ENCODE measurements at places on chromosomes 1 and 21.

GRCh38 chr1:153597206-153597605, 15.7 kb downstream of the S100A16 start:
- no peak for DNase-seq
- no peaks in the 10 kb centered on the region for H3K36me3 ChIP-seq
- no peak overlapping the region for H3K27ac ChIP-seq

DNA sequence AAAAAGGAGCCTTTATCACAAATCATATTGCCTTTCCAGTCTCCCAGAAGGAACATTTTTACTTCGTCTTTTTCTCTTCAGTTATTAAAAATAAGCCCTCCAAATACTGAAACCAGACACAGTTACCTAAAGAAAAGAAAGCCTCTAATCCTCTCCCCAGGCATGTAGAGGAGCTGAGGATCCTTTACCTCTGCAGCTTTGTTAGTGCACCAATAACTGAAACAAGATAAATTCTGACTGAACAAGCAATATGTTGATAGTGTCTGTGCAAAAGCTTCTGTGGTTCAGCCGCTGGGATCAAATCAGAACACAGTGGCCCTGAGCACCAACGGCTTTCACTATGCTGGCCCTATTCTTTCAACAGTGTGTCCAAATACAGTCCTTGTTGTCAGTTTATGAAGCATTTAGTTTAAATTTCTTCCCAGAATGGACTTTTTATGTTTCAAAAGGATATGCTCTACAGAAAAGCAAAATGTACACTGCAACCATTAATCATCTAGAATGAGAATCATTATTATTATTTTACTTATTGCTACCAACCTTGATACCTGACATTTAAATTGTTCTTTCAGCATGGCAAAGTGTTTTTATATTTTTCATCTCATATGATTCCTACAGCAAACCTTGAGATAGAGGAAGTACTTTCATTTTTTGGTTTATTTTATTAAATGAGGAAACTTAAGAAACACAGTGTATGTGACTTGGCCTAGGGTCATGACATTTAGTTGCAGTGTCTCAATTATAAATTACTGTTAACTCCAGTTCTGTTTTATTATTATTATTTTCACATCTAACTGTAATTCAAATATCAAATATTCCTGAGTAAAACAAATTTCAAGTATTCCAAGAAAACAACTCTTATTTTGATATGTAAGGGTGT, 217.9 kb downstream of the NEGR1 start:
- no peak overlapping the region for H3K4me3 ChIP-seq
- no peaks in the 10 kb centered on the region for H3K27me3 ChIP-seq
- H3K4me1 ChIP-seq = no peaks in the 10 kb centered on the region
- no peaks in the 10 kb centered on the region for H3K36me3 ChIP-seq

GRCh38 chr1:67298762-67299161, 8.9 kb upstream of the IL12RB2 start:
- no peak for DNase-seq
- H3K36me3 ChIP-seq = peaks cover 6% of the 10 kb centered on the region
- peaks cover 47% of the 10 kb centered on the region for H3K4me1 ChIP-seq
- no peak overlapping the region for H3K4me3 ChIP-seq
- no peaks in the 10 kb centered on the region for H3K27me3 ChIP-seq

GRCh38 chr1:235741294-235741693, 91.7 kb upstream of the GNG4 start:
- H3K27ac ChIP-seq = no peak overlapping the region
- no peak for DNase-seq
- H3K27me3 ChIP-seq = no peaks in the 10 kb centered on the region
- no peaks in the 10 kb centered on the region for H3K4me1 ChIP-seq

DNA sequence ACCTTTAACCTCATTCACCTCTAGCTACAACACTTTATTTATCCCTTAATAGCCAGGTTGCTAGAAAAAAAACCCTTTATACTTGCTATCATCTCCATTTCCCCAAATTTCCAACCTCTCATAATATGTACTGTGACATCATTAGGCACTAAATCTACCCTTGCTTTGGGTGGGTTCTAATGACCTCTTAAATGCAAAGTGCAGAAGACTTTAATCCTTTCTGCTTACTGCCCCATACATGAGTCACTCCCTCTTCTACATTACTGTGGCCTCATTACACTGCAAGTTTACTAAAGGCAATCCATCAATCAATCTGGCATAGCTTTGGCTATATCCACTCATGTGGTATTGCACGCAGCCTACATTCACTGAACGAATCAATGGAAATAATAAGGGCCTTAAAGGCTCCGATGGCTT, 353.3 kb downstream of the SMYD3 start:
- no peak overlapping the region for H3K4me3 ChIP-seq
- no peak for DNase-seq
- no peaks in the 10 kb centered on the region for H3K27me3 ChIP-seq
- peaks cover 2% of the 10 kb centered on the region for H3K36me3 ChIP-seq
- no peaks in the 10 kb centered on the region for H3K4me1 ChIP-seq

- H3K4me3 ChIP-seq = no peak overlapping the region
- H3K36me3 ChIP-seq = no peaks in the 10 kb centered on the region
- peaks cover 25% of the 10 kb centered on the region for H3K27me3 ChIP-seq
- no peak overlapping the region for H3K27ac ChIP-seq
Observed at GRCh38 chr1:44168520-44169098, 27.2 kb upstream of the KLF18 start.

DNA sequence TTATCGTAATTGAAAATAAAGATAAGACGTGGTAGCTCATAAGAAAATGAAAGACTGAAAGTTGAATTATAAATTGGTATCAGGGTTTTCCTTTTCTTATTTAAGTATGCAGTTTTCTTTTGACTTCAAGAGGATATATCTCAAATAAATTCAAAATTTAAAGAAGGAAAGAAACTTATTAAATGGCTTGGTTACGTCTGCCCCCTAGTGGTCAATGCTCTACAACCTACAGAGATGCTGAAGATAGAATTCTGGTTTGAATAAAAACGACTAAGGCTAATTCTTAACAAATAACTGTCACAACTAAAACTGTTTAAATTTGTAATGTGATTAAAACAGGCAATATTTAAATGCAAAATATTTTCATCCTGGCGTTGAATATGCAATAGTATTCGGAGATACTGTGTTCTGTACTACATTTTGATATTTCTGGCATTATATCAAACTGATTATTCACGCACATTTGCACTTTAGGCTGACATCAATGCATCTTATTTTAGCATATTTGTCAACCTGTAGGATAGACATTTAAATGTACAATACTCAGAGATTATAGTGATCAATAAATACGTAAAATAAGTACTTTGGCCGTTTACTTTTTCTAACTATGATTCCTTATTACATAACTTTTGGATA, 26.8 kb downstream of the IFI44 start:
- H3K27me3 ChIP-seq = peaks cover 4% of the 10 kb centered on the region
- DNase-seq = peak; percentile 67
- peaks cover 1% of the 10 kb centered on the region for H3K36me3 ChIP-seq
- H3K4me1 ChIP-seq = peaks cover 19% of the 10 kb centered on the region
- H3K27ac ChIP-seq = no peak overlapping the region
- H3K4me3 ChIP-seq = no peak overlapping the region

- peaks cover 94% of the 10 kb centered on the region for H3K27me3 ChIP-seq
- peaks cover 11% of the 10 kb centered on the region for H3K4me1 ChIP-seq
- H3K4me3 ChIP-seq = no peak overlapping the region
- DNase-seq = no peak
- H3K36me3 ChIP-seq = no peaks in the 10 kb centered on the region
- no peak overlapping the region for H3K27ac ChIP-seq
Observed at GRCh38 chr1:997993-998744, 1.7 kb downstream of the HES4 start.

DNA sequence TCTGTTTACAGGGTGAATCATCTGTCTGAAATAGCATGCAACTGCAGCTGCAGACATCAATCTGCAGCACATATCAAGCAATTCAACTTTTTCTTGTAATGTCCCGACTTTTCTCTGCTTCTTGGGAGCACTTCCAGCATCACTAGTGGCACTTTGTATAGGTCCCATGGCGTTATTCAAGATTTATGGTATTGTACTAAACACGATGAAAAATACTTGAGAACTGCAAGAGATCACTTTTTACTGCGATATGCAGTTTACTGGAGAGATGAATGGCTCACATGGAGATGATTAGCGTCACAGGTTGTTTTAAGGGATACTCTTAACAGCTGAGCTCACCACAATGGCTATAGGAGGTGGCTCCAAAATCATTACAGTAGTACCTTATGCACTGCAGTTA, 7.2 kb upstream of the SCMH1 start:
- no peak for DNase-seq
- H3K27me3 ChIP-seq = peaks cover 23% of the 10 kb centered on the region
- peaks cover 16% of the 10 kb centered on the region for H3K4me1 ChIP-seq
- no peak overlapping the region for H3K27ac ChIP-seq
- no peaks in the 10 kb centered on the region for H3K36me3 ChIP-seq

GRCh38 chr1:29033829-29034466, 89.8 kb downstream of the TMEM200B start:
- no peaks in the 10 kb centered on the region for H3K27me3 ChIP-seq
- DNase-seq = no peak
- H3K4me1 ChIP-seq = peaks cover 3% of the 10 kb centered on the region
- no peak overlapping the region for H3K27ac ChIP-seq

GRCh38 chr1:185393815-185394214, 76.8 kb upstream of the IVNS1ABP start:
- no peak for DNase-seq
- H3K27me3 ChIP-seq = no peaks in the 10 kb centered on the region
- no peaks in the 10 kb centered on the region for H3K4me1 ChIP-seq
- H3K27ac ChIP-seq = no peak overlapping the region

DNA sequence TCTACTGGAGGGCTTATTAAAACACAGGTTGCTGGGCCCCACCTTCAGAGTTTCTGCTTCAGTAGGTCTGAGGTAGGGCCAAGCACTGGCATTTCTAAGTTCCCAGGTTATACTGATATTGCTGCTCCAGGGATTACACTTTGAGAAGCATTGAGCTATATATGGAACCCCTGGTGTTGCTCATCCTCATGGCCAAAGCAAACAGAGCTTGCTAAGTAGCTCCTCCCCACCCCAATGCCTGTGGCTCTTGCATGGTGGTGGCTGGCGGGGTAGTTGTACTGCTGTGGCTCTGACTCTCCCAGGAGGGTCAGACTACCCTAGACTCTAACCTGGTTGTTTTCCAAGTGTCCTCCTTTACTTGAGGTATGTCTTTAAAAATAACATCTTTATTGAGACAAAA, 143.6 kb downstream of the SPATA46 start:
- no peaks in the 10 kb centered on the region for H3K4me1 ChIP-seq
- DNase-seq = no peak
- no peak overlapping the region for H3K4me3 ChIP-seq
- H3K27me3 ChIP-seq = peaks cover 14% of the 10 kb centered on the region
- H3K36me3 ChIP-seq = no peaks in the 10 kb centered on the region

DNA sequence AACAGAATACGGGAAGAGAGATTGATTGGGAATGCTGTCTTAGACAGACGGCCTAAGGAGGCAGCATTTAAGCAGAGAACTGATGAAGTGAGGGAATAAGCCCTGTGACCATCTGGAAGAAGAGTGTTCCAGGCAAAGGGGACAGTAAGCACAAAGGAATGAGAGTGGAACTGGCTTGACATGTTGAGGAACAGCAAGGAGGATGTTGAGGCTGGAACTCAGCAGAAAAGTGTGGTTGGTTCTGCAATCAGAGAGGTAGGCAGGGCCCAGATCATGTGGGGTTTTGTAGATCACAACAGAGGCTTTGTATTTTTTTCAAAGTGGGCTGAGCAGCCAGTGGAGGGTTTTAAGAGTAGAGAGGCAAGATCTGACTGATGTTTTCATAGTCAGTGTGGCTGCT, 157.4 kb downstream of the DNM3 start:
- no peaks in the 10 kb centered on the region for H3K36me3 ChIP-seq
- no peak overlapping the region for H3K27ac ChIP-seq
- no peak overlapping the region for H3K4me3 ChIP-seq
- no peaks in the 10 kb centered on the region for H3K4me1 ChIP-seq
- H3K27me3 ChIP-seq = no peaks in the 10 kb centered on the region

DNA sequence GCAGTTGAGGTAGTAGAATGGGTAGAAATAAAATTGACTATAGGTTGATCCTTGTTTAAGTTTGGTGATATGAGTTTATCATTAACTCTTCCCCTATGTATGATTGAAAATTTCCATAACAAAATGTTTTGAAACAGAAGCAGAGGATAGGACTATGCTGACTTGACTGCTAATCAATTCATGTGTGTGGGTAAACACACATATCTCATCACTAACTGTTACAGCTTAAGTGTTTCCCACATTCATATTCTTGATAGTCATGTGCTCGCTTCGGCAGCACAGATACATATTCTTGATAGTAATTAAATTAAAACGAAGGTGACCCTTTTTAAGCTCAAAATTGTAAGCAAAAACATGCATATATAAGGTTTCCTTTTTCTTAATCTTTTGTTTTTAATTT, 68.2 kb upstream of the SAMSN1 start:
- peaks cover 19% of the 10 kb centered on the region for H3K4me1 ChIP-seq
- H3K36me3 ChIP-seq = peaks cover 7% of the 10 kb centered on the region
- H3K4me3 ChIP-seq = no peak overlapping the region
- H3K27me3 ChIP-seq = no peaks in the 10 kb centered on the region
- H3K27ac ChIP-seq = no peak overlapping the region
- no peak for DNase-seq

DNA sequence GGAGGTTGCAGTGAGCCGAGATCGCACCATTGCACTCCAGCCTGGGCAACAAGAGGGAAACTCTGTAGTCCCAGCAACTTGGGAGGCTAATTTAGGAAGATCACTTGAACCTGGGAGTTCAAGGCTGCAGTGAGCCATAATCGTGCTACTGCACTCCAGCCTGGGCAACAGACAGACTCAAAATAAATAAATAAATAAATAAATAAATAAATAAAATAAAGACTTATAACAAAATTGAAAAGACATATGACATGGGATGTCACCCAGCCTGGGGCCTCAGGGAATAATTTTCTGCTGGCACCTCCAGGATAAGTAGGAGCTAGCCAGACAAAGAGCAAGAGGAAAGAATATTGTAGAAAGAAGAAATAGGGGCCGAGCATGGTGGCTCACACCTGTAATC, 77.9 kb upstream of the PUM1 start:
- H3K27me3 ChIP-seq = peaks cover 7% of the 10 kb centered on the region
- no peaks in the 10 kb centered on the region for H3K36me3 ChIP-seq
- H3K27ac ChIP-seq = no peak overlapping the region

- H3K27ac ChIP-seq = no peak overlapping the region
- H3K27me3 ChIP-seq = no peaks in the 10 kb centered on the region
- peaks cover 74% of the 10 kb centered on the region for H3K4me1 ChIP-seq
- DNase-seq = no peak
- H3K36me3 ChIP-seq = no peaks in the 10 kb centered on the region
- no peak overlapping the region for H3K4me3 ChIP-seq
Observed at GRCh38 chr1:234848972-234849649, 239.1 kb upstream of the IRF2BP2 start.

DNA sequence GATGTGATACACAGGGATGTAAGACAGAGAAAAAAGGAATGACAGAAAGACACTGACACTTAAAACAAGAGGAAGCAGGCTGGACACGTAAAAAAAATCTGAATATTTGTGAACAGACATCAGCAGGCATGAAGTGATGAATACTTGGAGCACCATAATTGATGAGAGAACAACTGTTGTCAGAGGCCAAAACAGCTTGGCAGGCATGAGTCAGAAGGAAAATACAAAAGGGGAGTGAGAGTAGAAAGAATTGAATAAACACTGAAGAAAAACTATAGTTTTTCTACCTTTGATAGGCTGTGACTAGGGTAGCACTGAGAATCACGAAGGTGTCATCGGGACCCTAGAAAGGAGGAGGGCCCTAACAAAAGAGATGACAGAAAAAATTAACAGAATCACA, 21.6 kb upstream of the GUCA2A start:
- H3K36me3 ChIP-seq = peaks cover 26% of the 10 kb centered on the region
- no peaks in the 10 kb centered on the region for H3K4me1 ChIP-seq
- H3K4me3 ChIP-seq = no peak overlapping the region
- no peaks in the 10 kb centered on the region for H3K27me3 ChIP-seq
- H3K27ac ChIP-seq = peak overlapping the region; percentile 5

- peaks cover 48% of the 10 kb centered on the region for H3K36me3 ChIP-seq
- H3K27ac ChIP-seq = no peak overlapping the region
Observed at GRCh38 chr1:162502928-162503327, 5.3 kb downstream of the UHMK1 start.

All from activated naive CD4-positive, alpha-beta T cell treated with anti-CD3 and anti-CD28 coated beads, Interleukin-2, amount 10 ng/mL, durations not matched to agents 7 days and 5 days (primary cell).